ENCODE measurements at places on chromosomes 5 and 9.

- DNase-seq, result no peak
Measured at GRCh38 chr5:161378701-161379100, 167.8 kb downstream of the GABRB2 start.

- DNase-seq, result no peak
Measured at GRCh38 chr5:149576021-149576420, 5.3 kb upstream of the ARHGEF37 start.

DNA sequence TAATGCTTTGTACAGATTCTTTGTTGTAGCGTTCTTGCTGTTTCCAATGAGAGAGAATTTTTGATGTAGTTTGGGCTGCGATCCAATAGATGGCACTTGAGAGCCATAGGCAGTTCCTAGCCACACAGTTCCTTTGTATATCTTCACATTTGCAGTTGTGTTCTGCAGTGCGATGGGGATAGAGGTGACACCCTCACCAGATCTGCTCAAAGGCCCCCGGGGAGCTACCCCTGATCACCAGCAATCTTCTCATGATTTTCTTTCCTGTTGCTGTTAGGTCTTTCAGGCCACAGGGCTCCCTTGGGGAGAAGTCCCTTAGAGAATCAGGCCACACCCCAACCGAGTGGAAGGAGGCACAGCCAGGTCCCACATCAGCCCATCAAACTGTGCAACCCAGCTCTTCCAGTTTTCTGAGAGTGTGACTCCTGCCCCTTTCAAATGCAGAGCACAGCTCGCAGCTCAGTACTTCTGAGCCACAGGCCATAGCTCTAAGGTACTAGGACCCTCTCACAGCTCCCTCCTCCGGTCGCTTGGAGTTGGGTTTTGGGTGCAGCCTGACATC lies 353.7 kb downstream of the SLCO4C1 start:
- no peak for DNase-seq

DNA sequence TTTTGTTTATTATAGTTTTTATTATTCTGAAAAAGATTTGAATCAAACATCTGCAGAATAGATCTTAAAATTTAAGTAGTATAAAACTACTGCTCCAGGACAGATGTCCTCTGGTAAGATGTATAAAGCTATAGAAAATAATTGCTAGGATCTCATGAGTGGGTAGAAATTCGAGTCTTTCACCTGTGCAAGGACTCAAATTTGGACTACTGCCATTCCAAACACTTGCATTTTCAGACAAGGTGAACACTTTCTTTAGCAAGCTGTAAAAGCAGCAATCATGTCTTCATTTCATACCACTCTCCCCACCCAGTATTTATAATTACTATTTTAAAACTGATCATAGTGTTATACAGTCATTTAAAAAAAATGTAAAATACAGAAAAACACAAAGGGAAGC lies 20.7 kb downstream of the SKP2 start:
- DNase-seq, result no peak

GRCh38 chr9:759541-759940 lies 82.0 kb upstream of the DMRT1 start:
- DNase-seq, result no peak

Data from CD4-positive, alpha-beta T cell treated with Interleukin-15 for 1 hour (primary cell).